Stimulated activated CD8-positive, alpha-beta memory T cell treated with anti-CD3 and anti-CD28 coated beads, Interleukin-15, amount 100 ng/mL, for 4 hours (primary cell): ENCODE measurements at places on chromosomes 2 and 18.

DNA sequence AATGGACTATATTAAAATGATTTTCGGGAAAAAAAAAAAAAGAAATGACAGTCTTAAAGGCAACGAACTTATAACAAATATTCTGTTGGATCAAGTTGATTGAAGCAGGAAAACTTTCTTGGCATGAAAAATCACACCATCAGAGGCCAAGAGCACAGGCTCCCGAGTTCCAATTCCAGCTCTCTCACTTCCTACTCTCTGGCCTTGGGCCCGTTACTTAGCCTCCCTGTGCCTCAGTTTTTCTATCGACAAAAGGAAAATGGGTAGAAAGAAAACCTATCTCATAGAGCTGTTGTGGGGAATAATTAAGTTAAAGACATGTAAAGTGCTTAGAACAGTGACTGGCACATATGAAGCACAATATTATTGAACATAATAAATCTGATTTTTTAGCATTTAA lies 74.2 kb downstream of the HNRNPLL start:
- no peak for DNase-seq

GRCh38 chr2:27962006-27962405 lies 71.5 kb downstream of the BABAM2 start:
- DNase-seq = no peak

- no peak for DNase-seq
Measured at GRCh38 chr2:36079793-36080192, 275.8 kb upstream of the CRIM1 start.

DNA sequence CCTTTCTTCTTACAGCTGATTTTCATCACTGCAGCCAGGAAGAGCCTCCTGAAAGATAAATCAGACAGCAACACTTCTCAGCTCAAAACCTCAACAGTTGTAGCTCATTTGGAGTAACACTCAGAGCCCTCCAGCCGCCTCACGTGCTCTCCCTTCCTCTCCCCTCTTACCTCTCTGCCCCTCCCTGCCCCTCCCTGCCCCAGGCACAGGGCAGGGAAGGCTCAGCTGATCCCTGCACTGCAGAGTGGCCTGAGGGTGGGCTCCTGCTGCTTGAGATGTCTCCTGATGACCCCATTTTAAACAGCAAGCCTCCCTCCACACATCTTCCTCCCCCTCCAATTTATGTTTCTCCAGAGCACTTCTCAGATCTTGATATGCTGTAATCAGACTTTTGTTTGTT lies 54.4 kb downstream of the SH3YL1 start:
- no peak for DNase-seq

DNA sequence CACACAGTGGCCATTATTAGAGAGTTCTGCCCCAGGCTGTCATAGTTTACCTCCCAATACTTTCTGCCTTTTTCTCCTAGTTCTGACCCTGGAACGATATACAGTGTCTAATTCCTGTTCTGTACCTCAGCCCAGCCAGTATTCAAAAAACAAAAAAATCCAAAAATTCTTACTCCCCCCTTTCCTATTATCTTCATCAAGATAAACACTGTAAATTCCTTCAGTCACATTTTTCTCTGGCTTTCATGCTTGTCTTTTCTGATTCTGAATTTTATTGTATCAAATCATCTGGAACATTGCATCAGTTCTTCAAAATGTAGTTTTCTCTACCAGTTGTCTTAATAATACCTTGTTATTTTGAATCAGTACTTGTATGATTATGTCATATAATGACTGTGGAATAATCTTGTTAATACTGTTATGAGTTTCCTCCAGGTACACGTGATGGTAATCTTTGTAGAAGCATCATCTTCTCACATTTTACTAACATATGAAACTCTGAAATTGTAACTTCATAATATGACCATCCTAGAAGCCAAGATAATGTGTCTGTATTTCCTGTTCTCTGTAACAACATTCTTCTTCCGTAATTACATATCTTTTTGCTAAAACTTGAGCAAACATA lies 79.0 kb upstream of the NOSTRIN start:
- DNase-seq = no peak

- DNase-seq = no peak
Measured at GRCh38 chr18:27704736-27705361, 472.1 kb downstream of the CDH2 start.

- no peak for DNase-seq
Measured at GRCh38 chr2:64695721-64696261, 42.1 kb upstream of the SERTAD2 start.

DNA sequence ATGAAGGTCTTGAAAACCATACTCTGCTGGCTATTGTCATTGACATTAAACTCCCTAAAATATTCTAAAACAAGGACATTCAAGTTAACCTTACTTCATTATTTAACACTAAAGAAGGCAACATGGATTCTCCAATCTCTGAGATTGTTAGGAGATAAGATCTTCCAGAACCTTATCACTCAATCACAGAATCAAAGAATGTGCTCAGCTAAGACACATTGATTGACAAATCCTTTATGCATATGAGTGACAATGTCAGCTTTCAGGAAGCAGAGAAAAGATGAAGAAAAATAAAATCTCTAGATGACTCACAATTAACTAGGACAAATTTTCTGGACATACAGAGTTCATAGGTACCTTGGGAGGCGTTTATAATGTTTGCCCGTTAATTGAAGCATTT lies 787.2 kb downstream of the TSN start:
- no peak for DNase-seq

DNA sequence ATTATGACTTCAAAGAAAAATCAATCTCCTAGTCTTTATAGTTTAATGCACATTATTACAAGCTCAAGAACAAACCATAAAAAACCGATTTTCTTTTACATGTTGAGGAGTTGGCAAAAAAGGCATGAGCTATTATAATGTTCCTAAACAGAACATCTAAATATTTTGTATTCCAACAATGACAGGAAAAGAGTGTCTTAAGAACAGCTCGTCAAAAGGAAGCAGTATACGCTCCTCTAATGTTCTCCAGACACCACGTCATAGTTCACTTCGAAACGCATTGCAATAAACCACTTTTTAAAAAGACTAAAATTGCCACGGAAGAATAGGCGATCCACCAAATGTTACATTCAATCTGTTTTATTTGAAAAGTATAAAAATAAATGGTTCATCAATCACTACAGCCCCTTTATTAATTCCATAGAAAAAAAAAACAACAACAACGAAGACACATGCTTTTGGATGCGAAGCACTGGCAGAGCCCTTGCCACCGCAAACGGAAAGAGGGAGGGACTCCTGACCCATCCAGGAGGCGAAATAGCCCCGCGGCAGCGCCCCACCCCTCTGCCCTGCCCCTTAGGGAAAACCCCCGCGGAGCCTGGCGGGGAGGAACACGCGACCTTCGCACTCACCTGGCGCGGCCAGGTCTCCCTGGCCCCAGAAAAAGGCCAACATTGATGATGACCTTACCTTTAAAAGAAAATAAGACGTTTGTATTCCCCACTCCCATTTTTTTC lies 45.8 kb downstream of the MBP start:
- DNase-seq = no peak
